ENCODE measurements at places on chromosomes 6 and 20. TPM values are rescaled to one million over a fixed set of nuclear protein-coding genes. Genes with fewer than 3 reads are reported as not detected.

BFSP1 gene
- polyA plus RNA-seq: 2.4 TPM

SCUBE3 gene
- polyA plus RNA-seq: 1.1 TPM

GSS gene
- 25.5 TPM for polyA plus RNA-seq

CCN2 gene
- 38.6 TPM for polyA plus RNA-seq

FYN gene
- polyA plus RNA-seq: 152 TPM

PYGB gene
- 25.4 TPM for polyA plus RNA-seq

ANGPT4 gene
- polyA plus RNA-seq: 0.18 TPM

CITED2 gene
- 93.0 TPM for polyA plus RNA-seq

SYNDIG1 gene
- 4.1 TPM for polyA plus RNA-seq

BPIFB2 gene
- polyA plus RNA-seq: not detected

TAGAP gene
- polyA plus RNA-seq: 0.77 TPM

CLVS2 gene
- 0.04 TPM for polyA plus RNA-seq

WFDC5 gene
- polyA plus RNA-seq: not detected

CNR1 gene
- 0.41 TPM for polyA plus RNA-seq

MYL9 gene
- polyA plus RNA-seq: 551 TPM

LY6G6D gene
- not detected for polyA plus RNA-seq

TNFRSF21 gene
- polyA plus RNA-seq: 22.9 TPM

ESR1 gene
- 2.5 TPM for polyA plus RNA-seq

ARMC12 gene
- polyA plus RNA-seq: 0.67 TPM

CCR6 gene
- not detected for polyA plus RNA-seq

SLC24A3 gene
- polyA plus RNA-seq: 28.9 TPM

PRL gene
- 0.67 TPM for polyA plus RNA-seq

ERVFRD-1 gene
- polyA plus RNA-seq: 0.08 TPM

EYS gene
- 0.59 TPM for polyA plus RNA-seq

GSTA2 gene
- not detected for polyA plus RNA-seq

PPP1R3D gene
- polyA plus RNA-seq: 6.4 TPM

CASS4 gene
- polyA plus RNA-seq: 6.9 TPM

RAB32 gene
- polyA plus RNA-seq: 12.0 TPM

ARFGEF3 gene
- 1.1 TPM for polyA plus RNA-seq

SNRNP48 gene
- polyA plus RNA-seq: 15.9 TPM

CPNE5 gene
- 16.9 TPM for polyA plus RNA-seq

MCHR2 gene
- not detected for polyA plus RNA-seq

TSHZ2 gene
- 8.3 TPM for polyA plus RNA-seq

TPX2 gene
- polyA plus RNA-seq: 20.7 TPM

MICAL1 gene
- polyA plus RNA-seq: 71.7 TPM
